ENCODE measurements at places on chromosomes 16 and 17. TPM values are rescaled to one million over a fixed set of nuclear protein-coding genes. Genes with fewer than 3 reads are reported as not detected.
A peak's percentile ranks its signal among the peaks of the same experiment; 100 is the strongest.

GRCh38 chr17:69477204-69477902, 62.9 kb downstream of the MAP2K6 start:
- no peaks in the 10 kb centered on the region for H3K4me1 ChIP-seq
- no peak overlapping the region for H3K27ac ChIP-seq
- DNase-seq, result no peak
- H3K27me3 ChIP-seq, result no peaks in the 10 kb centered on the region

GRCh38 chr16:977081-977701, 4.4 kb upstream of the SOX8 start:
- H3K27me3 ChIP-seq, result peaks cover 5% of the 10 kb centered on the region
- H3K4me1 ChIP-seq, result peaks cover 17% of the 10 kb centered on the region
- H3K27ac ChIP-seq, result no peak overlapping the region
- peak; percentile 82 for DNase-seq

The UMOD gene
- total RNA-seq, result not detected

The MYH3 gene
- total RNA-seq, result 9.4 TPM

GRCh38 chr16:50300942-50301625, 34.7 kb downstream of the ADCY7 start:
- no peak overlapping the region for H3K27ac ChIP-seq
- no peak overlapping the region for H3K4me3 ChIP-seq
- DNase-seq, result peak; percentile 70
- H3K4me1 ChIP-seq, result peaks cover 13% of the 10 kb centered on the region
- H3K27me3 ChIP-seq, result no peaks in the 10 kb centered on the region
